ENCODE measurements at places on chromosomes 3 and 15.

GRCh38 chr3:190032923-190033322 is 87.8 kb downstream of the P3H2 start:
- DNase-seq, result no peak

DNA sequence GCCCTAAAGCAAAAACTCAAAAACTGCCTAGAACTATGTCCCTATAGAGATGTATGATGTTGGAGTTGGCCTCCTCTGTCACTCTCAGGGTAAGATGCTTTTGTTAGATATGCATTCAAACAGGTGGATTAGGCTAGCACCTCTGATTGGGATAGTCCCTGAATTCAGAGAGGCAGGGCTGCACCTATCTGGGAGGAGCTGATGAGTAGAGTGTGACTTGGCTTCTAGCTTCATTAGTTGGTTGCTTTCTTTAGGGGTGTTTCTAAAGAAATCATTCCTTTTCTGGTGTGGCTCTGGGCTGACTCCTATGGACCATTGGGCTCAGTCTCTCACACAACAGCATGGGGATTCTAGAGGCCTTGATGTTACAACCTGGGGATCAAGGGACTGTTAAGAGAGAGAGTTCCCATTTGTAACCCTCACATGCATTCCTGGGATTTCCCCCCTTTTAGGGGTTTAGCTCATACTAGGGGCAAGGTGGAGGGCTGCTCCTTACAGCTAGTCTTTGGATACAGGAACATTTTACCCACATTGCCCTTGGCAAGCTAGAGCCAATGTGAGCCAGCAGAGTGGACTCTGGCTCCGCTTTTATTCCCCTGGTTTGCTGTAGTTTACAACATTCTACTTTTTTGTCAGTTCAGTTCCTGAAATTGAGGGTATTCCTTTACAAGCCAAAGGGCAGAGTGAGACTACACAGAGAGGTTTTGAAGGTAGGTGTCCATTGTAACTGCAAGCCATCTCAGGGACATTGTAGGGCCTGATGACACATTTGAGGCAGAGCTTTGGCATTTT is 7.5 kb downstream of the ZNF592 start:
- no peak for DNase-seq

DNA sequence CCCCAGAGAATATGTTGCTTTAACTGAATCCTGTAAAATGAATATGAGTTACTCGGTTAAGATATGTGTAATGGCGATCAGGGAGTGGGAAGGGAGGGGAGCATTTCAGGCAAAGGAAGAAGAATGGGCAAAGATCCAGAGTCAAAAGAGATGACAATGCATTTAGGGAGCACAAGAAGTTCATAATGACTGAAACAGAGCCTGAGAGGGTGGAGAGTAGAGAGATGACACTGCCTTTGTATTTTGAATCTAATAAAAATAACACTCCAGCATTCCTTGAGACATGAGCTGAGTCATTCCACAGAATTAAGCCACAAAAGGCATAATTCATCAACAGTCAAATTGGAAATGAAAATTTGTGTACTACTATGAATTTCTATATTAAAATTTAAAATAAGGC is 105.3 kb upstream of the PEX5L start:
- DNase-seq, result no peak

DNA sequence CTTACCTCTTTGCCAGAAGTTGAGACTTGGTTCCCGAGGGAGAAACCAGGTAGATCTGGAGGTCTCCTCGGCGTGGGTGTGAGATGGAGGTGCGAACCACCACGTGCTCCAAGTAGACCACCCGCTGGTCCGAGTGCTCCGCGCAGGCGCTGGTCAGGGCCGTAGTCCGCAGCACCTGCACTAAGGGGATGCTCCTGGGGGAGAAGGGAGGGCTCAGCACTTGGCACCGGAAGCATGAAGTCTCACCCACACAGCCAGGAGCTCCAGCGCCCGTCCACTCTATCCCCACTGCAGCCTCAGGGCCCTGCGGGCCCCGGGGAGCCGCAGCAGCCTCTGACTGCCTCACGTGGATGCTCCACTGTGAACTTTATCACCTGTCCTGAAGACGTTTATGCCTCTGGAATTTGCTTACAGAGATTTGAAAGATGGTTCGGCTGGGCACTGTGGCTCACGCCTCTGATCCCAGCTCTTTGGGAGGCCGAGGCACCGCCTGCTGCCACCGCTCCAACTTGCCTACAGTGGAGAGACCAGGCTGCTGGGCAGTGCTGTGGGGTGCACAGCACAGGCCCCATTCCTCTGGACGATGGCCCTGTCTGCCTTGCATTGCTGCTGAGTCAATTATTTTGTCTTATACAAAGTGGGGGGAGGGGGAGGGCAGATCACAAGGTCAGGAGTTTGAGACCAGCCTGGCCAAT is 75.4 kb upstream of the SNRPA1 start:
- no peak for DNase-seq

GRCh38 chr3:28674212-28674611 is 325.6 kb upstream of the AZI2 start:
- no peak for DNase-seq

DNA sequence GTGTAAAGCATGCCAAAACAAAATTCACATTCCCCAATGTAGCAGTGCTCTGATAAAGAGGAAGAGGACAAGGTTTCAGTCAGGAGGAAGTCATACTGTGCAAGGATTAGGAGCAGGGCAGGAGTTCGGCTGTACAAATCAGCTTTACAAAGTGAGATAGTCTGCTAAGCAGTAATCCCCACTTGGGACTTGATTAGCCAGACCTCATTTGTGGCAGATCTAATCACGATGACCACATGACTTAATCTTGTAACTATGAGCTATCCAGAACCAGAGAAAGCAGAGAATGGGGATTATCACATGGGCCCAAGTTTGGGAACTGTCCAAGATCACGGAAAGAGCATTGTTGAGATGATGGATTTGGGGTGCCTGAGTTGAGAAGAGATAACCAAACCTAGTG is 7.8 kb downstream of the DCBLD2 start:
- no peak for DNase-seq

GRCh38 chr15:88428805-88429605 is 38.2 kb downstream of the MRPL46 start:
- no peak for DNase-seq

- no peak for DNase-seq
Measured at GRCh38 chr15:89412905-89413411, 78.3 kb upstream of the POLG start.

DNA sequence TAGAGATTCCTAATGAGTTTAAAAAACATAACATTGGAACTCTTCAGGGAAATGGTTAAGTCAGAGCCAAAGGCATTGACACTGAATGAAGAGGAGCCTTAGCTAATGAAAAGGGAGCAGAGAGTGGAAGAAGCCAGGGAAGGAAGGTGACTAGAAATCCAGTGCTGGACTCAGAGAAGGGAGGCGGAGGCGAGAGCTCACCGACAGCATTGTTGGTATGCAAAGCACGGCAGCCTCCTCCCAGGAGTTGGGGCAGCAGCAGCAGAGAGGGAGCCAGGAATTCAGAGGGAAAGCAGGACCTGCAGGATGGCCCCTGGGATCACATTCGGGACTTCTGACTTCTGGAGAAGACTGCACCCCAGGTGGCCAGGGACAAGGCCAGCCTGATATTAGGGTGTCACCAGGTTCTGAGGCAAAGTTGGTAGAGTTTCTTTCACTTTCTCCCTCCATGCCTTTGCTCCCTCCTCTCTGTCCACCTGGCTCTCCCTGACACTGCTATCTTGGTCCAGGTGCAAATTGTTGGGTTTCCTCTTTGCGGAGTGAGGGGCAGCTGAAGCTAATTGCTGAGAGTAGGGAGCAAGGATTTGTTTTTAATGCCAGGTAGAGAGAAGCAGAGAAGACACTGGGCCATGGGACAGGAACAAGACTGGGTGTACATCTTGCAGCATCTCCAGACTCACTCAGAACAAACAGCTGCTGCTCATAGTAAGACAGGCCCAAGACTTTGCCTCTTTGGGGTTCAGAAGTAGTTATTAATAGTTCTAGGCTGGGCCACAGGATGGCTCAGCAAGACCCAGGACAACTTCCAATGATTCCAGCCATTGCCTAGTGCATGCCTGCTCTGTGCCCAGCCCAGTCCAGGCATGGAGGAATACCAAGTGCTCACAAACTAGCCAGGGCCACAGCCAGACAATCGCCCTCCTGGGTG is 157.9 kb downstream of the TLE3 start:
- no peak for DNase-seq

- no peak for DNase-seq
Measured at GRCh38 chr3:71930056-71930991, 145.4 kb upstream of the PROK2 start.

DNA sequence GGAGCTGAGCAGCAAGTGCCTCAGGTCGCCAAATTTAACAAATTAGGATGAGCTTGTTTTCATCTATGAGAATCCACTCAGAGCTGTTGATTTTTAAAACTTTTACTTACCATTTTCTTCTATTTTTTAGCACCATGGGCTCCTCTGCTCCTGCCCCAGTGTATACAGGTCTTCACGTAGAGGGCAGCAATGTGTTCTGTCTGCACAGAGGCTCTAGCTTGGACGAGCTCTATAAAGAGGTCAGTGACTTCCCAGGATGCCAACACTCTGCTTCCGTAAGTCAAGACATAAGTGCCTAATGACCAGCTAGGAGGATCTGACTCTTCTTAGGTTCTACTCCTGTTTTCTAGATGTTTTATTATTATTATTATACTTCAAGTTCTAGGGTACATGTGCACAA is 41.2 kb upstream of the CNOT10 start:
- no peak for DNase-seq

DNA sequence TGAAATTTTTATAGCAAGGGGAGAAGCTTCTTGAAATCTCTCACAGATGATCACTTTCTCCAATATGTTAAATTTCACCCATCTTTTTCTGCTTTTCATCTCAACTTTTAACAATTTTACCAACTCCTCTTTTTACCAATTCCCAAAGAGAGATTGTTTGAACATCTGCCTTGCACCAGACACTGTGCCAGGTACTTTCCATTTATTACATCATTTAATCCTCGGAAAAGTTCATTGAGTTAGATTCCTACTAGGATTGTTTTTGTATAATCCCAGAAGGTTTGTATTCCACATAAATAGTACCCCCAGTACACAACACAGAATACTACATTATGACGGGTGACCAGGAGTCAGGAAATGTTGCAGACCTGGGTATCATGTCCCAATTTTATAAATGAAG is 74.1 kb downstream of the ATP8B4 start:
- DNase-seq, result no peak

GRCh38 chr15:70101459-70102113 is 3.9 kb upstream of the TLE3 start:
- DNase-seq, result peak; percentile 69

GRCh38 chr15:42140383-42141070 is 15.9 kb downstream of the PLA2G4F start:
- DNase-seq, result no peak

DNA sequence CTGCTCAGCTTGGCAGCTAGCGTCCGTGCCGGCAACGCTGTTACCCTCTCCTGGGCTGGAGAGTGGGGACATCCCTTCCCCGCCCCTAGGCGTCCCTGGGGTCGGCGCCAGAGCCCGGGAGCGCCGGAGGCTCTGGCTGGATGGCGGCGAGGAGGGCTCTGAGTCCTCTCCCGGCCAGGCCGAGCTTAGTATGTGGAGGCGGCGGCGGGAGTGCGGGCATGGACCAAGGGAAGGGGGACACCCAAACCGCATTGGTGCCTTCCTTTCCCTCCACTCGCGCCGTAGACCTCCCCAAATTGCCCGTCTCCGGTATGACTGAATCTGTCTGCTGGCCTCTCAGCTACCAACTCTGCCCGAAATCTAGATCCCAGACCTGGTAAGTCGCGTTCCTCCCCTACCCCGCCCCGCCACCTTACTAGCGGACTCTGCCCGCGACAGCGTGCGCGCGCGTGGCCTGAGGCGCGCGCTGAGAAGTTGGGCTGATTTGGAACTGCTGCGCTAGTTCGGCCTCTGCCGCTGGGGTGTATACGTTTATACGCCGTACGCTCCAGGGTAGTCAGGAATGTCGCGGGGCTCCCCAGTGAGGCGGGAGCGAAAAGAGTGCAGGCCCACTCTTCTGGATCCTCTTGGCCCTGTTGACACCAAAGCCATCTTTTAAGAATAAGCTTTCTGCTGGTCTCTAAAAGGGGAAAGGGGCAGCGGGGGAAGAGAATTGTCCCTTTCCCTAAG is 12.2 kb downstream of the ZIC1 start:
- peak; percentile 90 for DNase-seq

GRCh38 chr3:153159771-153160397 is 2.1 kb upstream of the RAP2B start:
- no peak for DNase-seq

DNA sequence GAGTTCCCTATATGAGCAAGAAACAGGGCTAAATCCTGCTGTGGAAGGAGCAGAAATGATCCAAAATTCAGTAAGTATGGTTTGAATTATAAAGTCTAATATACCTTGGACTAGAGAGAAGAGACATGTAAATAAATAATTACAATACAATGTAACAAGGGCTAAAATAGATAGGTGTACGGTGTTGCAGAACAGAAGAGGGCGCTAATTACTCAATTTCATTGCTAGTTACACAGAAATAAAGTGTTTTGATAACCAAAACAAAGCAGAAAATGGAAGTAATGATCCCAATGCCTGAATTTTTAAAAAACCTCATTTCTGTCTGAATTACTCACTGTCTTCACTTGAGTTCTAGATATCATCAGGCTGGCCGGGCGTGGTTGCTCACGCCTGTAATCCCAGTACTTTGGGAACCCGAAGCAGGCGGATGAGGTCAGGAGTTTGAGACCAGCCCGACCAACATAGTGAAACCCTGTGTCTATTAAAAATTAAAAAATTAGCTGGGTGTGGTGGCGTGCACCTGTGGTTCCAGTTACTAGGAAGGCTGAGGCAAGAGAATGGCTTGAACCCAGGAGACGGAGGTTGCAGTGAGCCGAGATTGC is 8.3 kb upstream of the PLCH1 start:
- no peak for DNase-seq

DNA sequence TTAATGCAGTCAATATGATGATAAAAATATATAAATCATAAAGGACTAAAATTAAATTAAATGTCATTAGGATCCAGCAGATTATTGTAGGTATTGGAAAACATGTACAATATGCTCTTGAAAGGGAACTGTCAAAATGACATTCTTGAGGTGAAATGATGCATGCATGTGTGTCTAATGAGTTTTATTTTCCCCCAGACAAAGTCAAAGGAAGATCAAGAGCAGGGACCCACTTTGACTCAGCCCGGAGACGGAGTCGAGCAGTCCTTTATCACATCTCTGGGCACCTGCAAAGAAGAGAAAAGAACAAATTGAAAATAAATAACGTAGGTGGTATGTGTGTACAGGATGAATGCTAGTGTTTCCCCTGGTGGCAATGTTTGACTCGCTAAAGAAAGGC is 194.1 kb downstream of the KCNH8 start:
- DNase-seq, result no peak

All from G401 (cell line).